MCF 10A (cell line): ENCODE measurements at places on chromosomes 1 and 21. TPM values are rescaled to one million over a fixed set of nuclear protein-coding genes. Genes with fewer than 3 reads are reported as not detected.

Gene HSD3B2
- not detected in 2 replicates for total RNA-seq

Gene LAPTM5
- total RNA-seq, result 15.9 and 21.6 TPM in 2 replicates

Gene UBE2U
- not detected in 2 replicates for total RNA-seq

Gene RYR2
- 4.0 and 5.3 TPM in 2 replicates for total RNA-seq

Gene DAB1
- not detected in 2 replicates for total RNA-seq

Gene CCDC181
- not detected in 2 replicates for total RNA-seq

DNA sequence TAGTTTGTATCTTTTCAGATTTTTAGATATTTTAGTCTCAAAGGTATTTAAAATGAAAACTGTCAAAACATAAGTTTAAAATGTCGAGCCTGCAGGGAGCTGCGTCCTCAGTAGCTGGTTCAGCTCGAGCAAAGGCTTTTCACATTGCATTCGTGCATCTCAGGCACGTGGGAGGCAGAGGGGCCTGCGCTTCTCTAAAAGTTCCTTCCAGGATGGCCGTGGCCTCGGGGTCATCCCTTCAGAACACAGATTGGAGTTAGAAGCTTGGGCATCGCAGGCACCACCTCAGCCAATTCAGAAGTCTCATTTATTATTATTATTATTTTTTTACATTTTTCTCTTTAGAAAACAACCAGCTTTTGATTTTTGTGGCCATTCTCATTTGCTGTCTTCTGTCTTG lies 66.9 kb upstream of the DIP2A start:
- peaks cover 63% of the 10 kb centered on the region for H3K36me3 ChIP-seq
- no peak overlapping the region for H3K4me3 ChIP-seq
- no peaks in the 10 kb centered on the region for H3K4me1 ChIP-seq
- no peak for DNase-seq
- no peak overlapping the region for H3K27ac ChIP-seq

DNA sequence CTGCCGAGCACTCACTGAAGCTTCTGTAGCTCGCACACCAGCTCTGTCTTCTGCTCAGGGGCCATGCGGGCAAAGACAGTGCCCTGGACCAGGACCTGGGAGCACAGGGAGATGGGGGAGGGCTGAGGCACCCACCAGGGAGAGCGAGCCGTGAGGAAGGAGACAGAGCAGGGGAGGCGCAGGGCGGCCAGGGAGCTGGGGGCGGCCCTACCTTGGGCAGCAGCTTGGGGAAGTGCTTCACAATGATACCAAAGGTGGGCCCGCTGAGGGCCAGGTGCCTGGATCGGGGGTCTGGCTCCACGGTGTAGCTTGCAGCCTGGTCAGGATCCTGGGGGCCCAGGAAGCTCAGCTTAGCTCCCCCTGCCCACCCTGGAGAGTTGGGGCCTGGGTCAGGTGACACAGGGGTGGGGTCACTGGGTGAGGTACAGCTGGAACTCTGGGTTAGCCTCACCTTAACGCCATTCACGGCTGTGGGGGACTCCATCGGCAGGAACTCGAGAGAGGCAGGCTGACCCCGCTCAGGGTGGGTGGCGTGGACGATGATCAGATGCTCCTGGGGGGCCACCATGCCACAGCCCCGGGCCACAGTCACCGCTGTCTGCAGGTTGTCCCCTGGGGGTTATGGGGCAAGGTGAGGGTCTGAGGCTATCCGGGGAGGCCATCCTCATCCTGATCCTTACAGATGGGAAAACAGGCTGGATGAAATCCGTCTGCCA lies 9.4 kb upstream of the MFAP2 start:
- no peak overlapping the region for H3K27ac ChIP-seq
- peaks cover 8% of the 10 kb centered on the region for H3K36me3 ChIP-seq
- H3K4me3 ChIP-seq, result no peak overlapping the region
- no peaks in the 10 kb centered on the region for H3K27me3 ChIP-seq
- H3K4me1 ChIP-seq, result peaks cover under 1% of the 10 kb centered on the region

DNA sequence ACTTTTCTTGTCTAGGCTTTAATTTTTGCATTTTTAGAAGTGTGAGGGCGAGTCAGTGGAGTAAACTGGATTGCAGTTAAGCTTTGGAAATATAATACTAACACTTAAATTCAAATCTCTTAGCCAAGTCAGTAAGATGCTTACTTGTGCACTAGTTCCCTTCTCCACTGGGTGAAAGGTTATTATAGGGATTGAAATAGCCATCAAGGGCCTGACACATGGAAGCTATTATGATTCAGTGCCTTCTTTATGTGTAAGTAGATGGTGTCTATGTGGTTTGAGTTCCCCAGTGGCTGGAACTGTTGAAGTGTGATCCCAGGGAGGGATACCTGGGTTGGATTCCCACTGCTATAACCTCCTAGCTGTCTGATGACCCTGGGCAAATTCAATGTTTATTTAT lies 24.7 kb upstream of the DMRTA2 start:
- no peaks in the 10 kb centered on the region for H3K27me3 ChIP-seq
- no peak overlapping the region for H3K27ac ChIP-seq
- no peaks in the 10 kb centered on the region for H3K4me1 ChIP-seq
- DNase-seq, result no peak
- H3K4me3 ChIP-seq, result no peak overlapping the region

- peaks cover 36% of the 10 kb centered on the region for H3K4me1 ChIP-seq
- peak overlapping the region; percentile 26 for H3K4me3 ChIP-seq
- H3K27ac ChIP-seq, result peak overlapping the region; percentile 91
- H3K36me3 ChIP-seq, result no peaks in the 10 kb centered on the region
Measured at GRCh38 chr1:221440658-221441057, 301.2 kb downstream of the DUSP10 start.

- peaks cover 5% of the 10 kb centered on the region for H3K4me1 ChIP-seq
- H3K36me3 ChIP-seq, result peaks cover 14% of the 10 kb centered on the region
- no peak overlapping the region for H3K27ac ChIP-seq
- no peak for DNase-seq
- H3K27me3 ChIP-seq, result no peaks in the 10 kb centered on the region
Measured at GRCh38 chr1:45491487-45492260, 711 bp upstream of the TESK2 start.

GRCh38 chr1:199857108-199857507 lies 170.4 kb upstream of the NR5A2 start:
- H3K36me3 ChIP-seq, result no peaks in the 10 kb centered on the region
- peaks cover 17% of the 10 kb centered on the region for H3K4me1 ChIP-seq
- no peak overlapping the region for H3K4me3 ChIP-seq
- DNase-seq, result peak; percentile 23
- H3K27me3 ChIP-seq, result no peaks in the 10 kb centered on the region

GRCh38 chr1:77534456-77534855 lies 148.0 kb downstream of the ZZZ3 start:
- DNase-seq, result no peak
- H3K4me1 ChIP-seq, result peaks cover 20% of the 10 kb centered on the region
- no peak overlapping the region for H3K4me3 ChIP-seq
- no peak overlapping the region for H3K27ac ChIP-seq
- H3K27me3 ChIP-seq, result no peaks in the 10 kb centered on the region

GRCh38 chr21:46646541-46647154 lies 11.2 kb downstream of the PRMT2 start:
- H3K4me1 ChIP-seq, result peaks cover 5% of the 10 kb centered on the region
- no peak overlapping the region for H3K4me3 ChIP-seq
- no peak overlapping the region for H3K27ac ChIP-seq
- peaks cover 92% of the 10 kb centered on the region for H3K36me3 ChIP-seq
- no peaks in the 10 kb centered on the region for H3K27me3 ChIP-seq

GRCh38 chr1:9319789-9320519 lies 27.3 kb downstream of the SPSB1 start:
- no peak for DNase-seq
- no peak overlapping the region for H3K4me3 ChIP-seq
- H3K36me3 ChIP-seq, result peaks cover 7% of the 10 kb centered on the region
- no peak overlapping the region for H3K27ac ChIP-seq

DNA sequence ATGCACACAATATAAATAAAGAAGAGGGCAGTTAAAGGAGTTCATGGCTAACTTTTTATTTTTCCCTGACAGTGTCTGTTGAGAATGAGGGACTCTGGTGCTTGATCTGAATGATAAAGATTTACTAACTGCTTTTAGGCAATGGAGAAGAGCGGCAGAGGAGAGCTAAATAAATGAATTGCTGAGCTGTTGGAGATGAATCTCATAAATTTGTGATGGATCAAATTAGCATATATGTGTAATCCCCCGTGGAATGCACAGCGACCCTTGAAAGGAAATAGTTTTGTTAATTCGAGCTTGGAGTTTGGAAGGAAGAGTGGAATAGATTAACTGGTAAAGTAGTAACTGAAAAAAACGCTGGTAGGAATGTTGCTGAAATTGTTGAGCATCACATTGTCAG lies 40.2 kb downstream of the HMCN1 start:
- peaks cover 27% of the 10 kb centered on the region for H3K27me3 ChIP-seq
- no peak for DNase-seq

DNA sequence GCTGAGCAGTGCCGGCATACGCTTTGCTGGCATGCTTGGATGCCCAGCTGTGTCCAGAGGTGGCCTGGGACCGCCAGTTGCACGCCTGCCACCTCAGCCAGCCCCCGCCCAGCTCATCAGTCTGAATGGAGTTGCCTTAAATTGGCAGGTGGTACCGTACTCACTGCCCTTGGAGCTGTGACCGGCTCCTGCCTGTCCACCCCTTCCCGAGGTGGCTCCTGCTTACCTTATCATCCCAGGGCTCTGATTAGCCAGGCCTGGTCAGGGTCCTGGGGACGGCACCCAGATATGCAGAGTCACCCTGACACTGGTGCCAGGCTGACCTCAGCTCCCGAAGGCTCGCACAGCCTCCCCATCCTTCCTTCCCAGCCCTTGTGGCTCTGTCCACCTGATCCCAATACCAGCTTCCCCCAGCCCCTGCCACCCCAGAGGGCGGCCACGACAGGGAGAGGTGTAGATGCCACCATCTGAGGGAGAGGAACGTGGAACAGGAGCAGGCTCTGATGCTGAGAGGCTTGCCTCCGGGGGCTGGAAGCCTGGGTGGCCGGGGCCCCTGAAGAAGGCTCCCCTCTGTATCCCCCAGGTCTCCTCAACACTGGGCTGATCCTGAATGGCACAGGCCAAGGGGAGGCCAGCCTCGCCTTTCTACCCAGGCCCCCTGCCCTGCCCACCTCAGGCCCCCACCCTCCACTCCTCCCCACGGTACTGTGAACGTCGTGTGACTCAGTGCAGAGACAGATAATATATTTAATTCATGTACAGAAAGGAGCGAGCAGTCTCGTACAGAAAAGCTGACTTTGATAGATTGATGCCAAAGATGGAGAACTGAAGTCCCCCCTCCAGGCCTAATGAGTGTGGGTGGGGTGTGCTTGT lies 27.8 kb downstream of the CDK18 start:
- no peak overlapping the region for H3K27ac ChIP-seq
- H3K4me1 ChIP-seq, result peaks cover 15% of the 10 kb centered on the region
- no peaks in the 10 kb centered on the region for H3K36me3 ChIP-seq
- H3K27me3 ChIP-seq, result no peaks in the 10 kb centered on the region
- no peak overlapping the region for H3K4me3 ChIP-seq

DNA sequence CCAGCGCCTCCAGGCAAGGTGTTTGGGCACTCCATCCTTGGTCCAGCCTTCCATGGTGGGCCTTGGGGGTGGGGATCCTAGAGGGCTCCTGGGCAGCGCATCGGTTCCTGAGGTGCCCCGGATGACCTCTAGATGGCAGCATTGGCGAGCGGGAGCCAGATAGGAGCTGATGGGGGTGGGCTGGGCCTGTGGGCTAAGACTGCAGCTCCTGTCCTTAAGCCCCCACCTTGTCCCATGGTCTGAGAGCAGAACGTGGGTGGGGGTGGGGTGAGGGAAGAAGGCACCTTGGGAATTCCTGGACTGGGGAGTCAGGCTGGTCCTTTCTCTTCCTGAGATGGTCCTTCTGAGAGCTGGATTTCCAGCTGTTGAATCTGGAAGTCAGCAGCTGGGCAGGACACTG lies 93.4 kb upstream of the CSF3R start:
- DNase-seq, result peak; percentile 51
- H3K36me3 ChIP-seq, result no peaks in the 10 kb centered on the region
- no peak overlapping the region for H3K4me3 ChIP-seq
- no peaks in the 10 kb centered on the region for H3K4me1 ChIP-seq
- H3K27me3 ChIP-seq, result peaks cover 43% of the 10 kb centered on the region

GRCh38 chr1:178682429-178682828 lies 42.6 kb upstream of the RALGPS2 start:
- no peak overlapping the region for H3K27ac ChIP-seq
- H3K27me3 ChIP-seq, result no peaks in the 10 kb centered on the region
- H3K36me3 ChIP-seq, result no peaks in the 10 kb centered on the region
- no peak overlapping the region for H3K4me3 ChIP-seq

DNA sequence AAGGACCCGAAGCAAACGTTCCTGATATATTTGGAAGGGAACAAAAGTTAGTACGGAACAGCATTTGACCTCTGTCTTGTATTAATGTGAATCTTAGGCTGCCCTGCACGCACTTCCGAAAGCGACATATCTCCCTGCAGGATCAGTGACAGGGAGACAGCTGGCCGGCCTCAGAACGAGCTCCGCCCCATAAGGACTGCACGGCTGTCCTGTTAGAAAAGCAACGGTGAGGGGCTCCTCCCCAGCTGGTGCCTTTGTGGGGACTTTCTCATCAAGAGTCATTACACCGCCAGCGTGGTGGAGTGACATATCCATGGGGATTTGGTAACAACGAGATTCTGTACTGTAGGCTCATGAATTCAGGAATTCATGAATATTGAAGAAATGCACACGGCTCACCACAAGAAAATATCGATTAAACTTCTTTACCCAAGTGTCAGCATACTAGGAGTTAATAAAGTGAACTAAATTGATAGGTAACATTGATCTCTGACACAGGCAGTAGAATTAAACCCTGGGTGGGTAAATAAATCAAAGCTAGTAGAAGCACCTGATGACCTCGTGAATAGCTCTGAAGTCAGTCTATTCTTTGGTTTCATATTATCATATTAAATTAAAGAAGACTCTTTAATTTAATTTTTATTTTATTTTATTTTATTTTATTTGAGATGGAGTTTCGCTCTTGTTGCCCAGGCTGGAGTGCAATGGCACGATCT lies 8.1 kb upstream of the GREM2 start:
- H3K36me3 ChIP-seq, result no peaks in the 10 kb centered on the region
- H3K27me3 ChIP-seq, result no peaks in the 10 kb centered on the region
- H3K4me1 ChIP-seq, result peaks cover 15% of the 10 kb centered on the region
- H3K4me3 ChIP-seq, result no peak overlapping the region
- DNase-seq, result no peak
